ENCODE measurements at places on chromosomes 2 and 18.

DNA sequence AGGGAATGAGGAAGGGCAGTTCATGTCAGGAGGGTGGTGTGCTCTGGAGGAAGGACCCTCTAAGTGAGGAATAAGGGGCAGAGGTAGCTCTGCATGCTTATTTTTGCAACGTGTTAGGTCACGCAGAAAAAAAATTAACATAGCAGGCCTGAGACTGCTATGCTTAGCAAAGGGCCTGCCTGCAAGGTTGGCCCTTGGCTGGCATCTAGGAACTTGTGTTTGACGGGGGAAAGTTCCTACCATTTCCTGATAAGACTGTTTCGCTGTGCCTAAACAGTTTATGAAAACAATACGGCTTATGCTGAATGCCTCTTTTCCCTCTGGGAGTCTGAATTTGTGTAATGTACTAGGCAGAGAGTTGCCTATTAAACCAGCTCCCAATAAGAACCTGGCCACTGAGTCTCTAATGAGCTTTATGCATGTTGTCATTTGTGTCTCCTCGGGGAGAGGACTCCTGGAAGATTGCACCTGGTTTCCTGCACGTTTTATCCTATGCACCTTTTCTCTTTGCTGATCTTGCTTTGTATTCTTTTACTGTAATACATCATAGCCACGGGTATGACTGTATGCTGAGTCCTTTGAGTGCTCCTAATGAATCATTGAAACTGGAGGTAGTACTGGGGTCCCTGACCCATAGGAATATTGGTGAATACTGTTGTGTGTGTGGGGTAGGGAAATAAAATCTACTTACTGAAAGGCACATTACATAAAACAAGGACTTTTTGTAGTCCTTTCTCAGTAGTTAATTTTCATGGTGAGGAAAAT, 169.0 kb downstream of the PRPF40A start:
- DNase-seq, result no peak

GRCh38 chr2:175019566-175020327, 14.6 kb upstream of the CHN1 start:
- DNase-seq, result no peak

- DNase-seq, result no peak
These were observed 221.3 kb upstream of the CTAGE1 start for GRCh38 chr18:22639026-22639463.

DNA sequence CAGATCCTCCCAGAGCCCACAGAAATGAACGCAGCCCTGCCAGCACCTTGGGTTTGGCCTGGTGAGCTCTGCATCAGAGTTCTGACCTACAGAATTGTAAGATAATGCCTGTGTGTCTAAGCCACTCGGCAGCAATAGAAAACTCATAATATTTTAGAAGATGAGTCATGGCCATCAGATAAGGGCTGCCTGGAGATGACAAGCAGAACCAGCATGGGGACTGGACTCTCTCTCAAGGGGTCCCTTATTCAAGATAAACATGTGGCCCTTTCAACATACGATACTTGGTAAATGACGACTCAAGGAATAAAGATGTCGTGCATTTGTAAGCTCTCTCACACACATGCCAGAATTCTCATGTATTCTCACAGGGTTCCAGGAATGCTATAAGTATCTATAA, 8.5 kb upstream of the AGAP1 start:
- no peak for DNase-seq

DNA sequence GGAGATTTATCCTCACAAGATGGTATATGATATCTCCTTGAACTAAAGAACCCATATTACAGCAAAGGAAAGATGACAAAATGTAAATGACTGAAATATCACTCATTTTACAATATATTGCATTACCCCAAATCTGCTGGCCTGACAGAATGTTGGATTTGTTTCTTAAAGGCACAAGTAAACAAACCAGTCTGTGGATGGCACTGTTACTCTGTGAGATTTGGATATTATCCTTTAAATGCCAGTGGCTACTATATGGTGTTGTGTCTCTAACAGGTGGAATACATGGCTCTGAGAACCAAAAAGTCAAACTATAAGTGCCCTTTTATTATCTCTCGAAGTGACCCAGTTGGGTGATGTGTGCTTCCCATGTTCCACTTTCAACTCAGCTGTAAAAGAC, 125.7 kb downstream of the PDE1A start:
- no peak for DNase-seq

DNA sequence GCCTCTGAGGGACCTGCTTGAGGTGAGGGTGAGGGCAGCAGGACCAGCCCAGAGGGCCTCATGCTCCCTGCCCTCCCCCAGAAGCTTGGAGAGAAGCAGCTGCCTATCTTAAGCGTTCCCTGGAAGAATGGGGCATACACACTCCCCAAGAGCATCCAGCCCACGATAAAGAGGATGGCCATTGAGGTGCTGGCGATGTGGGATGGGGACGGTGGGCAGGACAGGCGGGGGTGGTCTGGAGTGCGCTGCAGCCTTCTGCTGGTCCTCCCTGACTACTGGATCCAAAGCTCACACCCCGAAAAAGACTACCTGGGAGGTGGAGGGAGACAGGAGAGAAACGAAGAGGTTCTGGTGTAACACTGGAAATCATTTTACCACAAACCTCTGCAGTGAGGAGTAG, 45.6 kb downstream of the LMAN2L start:
- no peak for DNase-seq

DNA sequence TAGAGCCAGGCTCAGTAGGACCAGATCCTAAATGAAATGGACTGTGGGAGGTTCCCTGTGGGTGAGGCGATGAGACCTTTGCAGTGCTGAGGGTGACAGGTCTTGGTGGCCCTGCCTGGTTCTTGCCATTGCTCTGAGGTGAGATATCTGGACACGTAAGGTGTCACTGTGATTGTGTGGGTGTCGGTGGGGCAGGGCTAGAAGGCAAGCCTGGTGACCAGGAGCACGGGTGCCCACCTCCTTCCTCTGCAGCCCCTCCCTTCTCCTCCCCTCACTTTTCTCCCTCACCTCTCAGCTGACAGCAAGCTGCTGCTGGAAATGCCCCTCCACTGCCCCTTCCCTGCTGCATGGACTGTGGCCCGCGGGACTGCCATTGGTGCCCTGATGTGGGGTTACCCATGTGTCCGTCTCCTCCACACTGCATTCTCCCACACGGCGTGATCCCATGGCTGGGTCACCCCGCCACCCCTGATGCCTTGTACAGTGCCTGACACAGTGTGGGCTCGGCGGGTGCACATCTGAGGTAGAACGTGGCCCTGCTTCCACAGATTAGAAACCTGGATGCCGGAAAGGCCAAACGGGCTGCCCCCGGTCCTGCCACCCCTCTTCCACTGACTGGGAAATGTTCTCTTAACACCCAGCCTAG, 55.6 kb upstream of the FOSL2 start:
- no peak for DNase-seq

- DNase-seq, result no peak
These were observed 21.0 kb upstream of the SEMA4C start for GRCh38 chr2:96890726-96891385.

- DNase-seq, result no peak
These were observed 9.5 kb downstream of the CAPN14 start for GRCh38 chr2:31207790-31208189.

GRCh38 chr2:214630402-214631045, 179.0 kb downstream of the BARD1 start:
- DNase-seq, result no peak

DNA sequence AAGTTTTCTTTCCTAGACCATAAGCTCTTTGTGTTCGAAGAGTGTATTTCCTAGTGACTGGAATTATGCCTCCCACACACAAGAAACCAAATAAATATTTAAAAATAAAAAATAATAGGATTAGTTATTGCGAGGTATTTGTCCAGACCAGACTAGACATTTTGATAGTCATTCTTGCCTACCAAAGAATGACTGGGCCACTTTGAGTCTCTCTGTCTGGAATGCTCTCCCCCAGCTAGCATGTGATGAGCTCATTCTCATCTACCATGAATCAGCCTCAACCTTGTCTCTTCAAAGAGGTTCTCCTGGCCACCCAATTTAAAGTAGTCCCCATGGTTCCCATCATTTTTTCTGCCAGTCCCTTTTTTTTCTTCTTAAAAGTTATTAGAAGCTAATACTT, 13.9 kb upstream of the DSC1 start:
- no peak for DNase-seq

- DNase-seq, result no peak
These were observed 77.4 kb downstream of the DCDC2C start for GRCh38 chr2:3780477-3781402.

DNA sequence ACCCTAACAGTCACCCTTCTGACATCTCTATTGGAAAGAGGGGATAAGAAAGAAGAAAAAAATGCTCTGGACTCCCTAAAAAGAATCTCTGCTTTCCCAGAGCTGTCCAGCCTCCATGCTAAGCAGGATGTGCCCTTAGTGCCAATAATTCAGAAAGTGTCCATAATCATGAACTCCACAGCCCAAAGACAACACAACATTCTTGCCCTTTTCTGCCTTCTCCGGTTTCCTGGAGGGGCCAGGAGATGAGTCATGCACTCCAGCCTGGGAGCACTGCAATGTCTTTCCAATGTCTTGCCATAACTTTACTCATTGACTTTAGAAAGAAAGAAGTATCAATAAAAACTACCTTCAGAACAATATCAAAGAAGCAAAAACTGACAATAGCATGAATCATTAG, 44.0 kb downstream of the KLF7 start:
- DNase-seq, result no peak

- DNase-seq, result no peak
These were observed 25.4 kb downstream of the FBLN7 start for GRCh38 chr2:112163541-112163981.

DNA sequence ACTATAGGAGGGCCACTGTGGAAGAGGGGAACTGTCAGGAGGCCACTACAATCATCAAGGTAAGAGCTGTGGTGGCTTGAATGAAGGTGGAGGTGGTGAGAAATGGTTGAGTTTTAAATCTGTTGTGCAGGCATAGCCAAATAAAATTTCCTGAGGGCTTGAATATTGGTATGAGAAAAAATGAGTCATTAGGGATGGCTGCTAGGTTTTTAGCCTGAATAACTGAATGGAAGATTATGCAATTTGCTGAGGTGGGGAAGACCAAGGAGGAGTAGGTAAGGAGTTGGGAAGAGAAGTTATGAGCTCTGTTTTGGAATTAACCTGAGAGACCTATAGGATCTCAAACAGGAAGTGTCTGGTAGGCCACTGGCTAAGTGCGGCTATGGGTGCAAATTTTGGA, 84.0 kb downstream of the KLHL14 start:
- DNase-seq, result no peak

Data from stimulated activated CD8-positive, alpha-beta memory T cell treated with anti-CD3 and anti-CD28 coated beads, Interleukin-7, amount 100 ng/mL, for 24 hours (primary cell).